ENCODE measurements at places on chromosomes 5 and 9. TPM values are rescaled to one million over a fixed set of nuclear protein-coding genes. Genes with fewer than 3 reads are reported as not detected.

- no peak overlapping the region for H3K4me3 ChIP-seq
- no peaks in the 10 kb centered on the region for H3K27me3 ChIP-seq
- no peak overlapping the region for H3K27ac ChIP-seq
- H3K4me1 ChIP-seq = no peaks in the 10 kb centered on the region
- DNase-seq = no peak
Measured at GRCh38 chr5:12951846-12952245, 992.6 kb downstream of the DNAH5 start.

DNA sequence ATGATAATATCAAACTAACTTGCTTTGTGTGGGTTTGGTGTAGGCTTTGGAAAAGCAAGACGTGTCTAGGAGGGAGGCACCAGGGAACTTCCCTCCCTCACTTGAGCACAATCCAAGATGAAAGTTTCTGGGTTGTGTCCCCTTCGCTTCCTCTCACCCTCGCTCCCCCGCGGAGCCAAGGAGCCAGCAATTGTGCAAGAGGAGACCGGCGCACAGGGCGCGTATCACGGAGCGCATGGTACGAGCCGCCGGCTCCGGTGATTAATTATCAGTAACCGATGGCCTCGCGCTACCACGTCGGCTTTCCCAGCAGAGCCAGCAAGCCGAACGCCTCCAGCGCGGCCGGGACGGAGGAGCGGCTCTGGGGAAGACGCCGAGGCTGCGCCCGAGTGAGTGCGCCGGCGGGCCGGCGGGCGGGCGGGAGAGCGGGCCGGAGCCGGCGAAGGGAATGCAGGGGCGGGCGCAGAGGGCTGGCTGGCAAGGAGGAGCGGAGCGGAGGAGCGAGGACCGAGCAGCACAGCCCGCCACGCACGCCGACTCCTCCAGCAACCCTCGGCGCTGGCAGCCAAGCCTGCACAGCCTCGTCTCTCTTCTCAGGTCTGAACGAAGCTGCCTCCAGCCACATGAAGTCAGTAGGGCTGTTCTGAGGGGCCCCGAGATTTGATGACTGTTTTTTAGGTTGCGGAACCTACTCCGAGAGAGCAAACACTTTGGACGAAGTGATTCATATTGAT, 143.6 kb downstream of the BNC2 start:
- H3K27me3 ChIP-seq = peaks cover 27% of the 10 kb centered on the region
- H3K36me3 ChIP-seq = no peaks in the 10 kb centered on the region
- no peak overlapping the region for H3K4me3 ChIP-seq
- no peak for DNase-seq
- no peak overlapping the region for H3K27ac ChIP-seq
- H3K4me1 ChIP-seq = no peaks in the 10 kb centered on the region

Gene FAM169A
- 2.6 TPM for total RNA-seq

Gene OR13C3
- not detected for total RNA-seq

- no peak for DNase-seq
- no peak overlapping the region for H3K27ac ChIP-seq
- H3K4me1 ChIP-seq = no peaks in the 10 kb centered on the region
- no peaks in the 10 kb centered on the region for H3K36me3 ChIP-seq
- no peak overlapping the region for H3K4me3 ChIP-seq
Measured at GRCh38 chr9:130462685-130463540, 18.2 kb downstream of the ASS1 start.

- no peaks in the 10 kb centered on the region for H3K27me3 ChIP-seq
- H3K4me3 ChIP-seq = no peak overlapping the region
- H3K36me3 ChIP-seq = no peaks in the 10 kb centered on the region
- no peak overlapping the region for H3K27ac ChIP-seq
Measured at GRCh38 chr9:135032041-135032835, 55.2 kb upstream of the OLFM1 start.

DNA sequence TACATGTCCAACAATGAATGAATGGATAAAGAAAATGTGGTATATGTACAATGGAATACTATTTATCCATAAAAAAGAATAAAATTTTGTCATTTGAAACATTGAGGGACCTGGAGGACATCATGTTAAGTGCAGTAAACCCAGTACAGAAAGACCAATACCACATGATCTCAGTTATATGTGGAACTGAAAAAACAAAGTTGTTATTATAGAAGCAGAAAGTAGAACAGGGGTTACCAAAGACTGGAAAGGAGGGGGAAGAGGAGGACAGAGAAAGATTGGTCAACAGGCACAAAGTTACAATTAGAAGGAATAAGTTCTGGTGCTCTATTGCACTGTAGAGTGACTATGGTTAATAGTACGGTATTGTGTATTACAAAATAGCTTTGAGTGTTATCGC, 233.8 kb downstream of the SEMA6A start:
- DNase-seq = no peak
- no peaks in the 10 kb centered on the region for H3K36me3 ChIP-seq
- no peak overlapping the region for H3K27ac ChIP-seq
- no peaks in the 10 kb centered on the region for H3K27me3 ChIP-seq
- no peak overlapping the region for H3K4me3 ChIP-seq

DNA sequence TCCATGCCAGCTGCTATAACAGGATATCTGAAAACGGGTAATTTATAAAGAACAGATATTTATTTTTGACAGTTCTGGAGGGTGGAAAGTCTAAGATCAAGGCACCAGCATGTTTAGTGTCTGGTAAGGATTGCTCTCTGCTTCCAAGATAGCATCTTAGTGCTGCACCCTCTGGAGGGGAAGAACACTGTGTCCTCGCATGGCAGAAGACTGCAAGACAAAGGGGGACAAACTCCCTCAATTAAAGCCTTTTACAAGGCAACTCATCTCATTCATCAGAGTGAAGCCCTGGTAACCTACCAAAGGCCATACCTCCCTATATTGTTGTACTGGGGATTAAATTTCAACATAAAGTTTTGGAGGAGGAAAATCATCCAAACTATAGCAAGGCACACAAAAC, 298.9 kb upstream of the EDIL3 start:
- no peak overlapping the region for H3K27ac ChIP-seq
- no peak for DNase-seq
- H3K4me1 ChIP-seq = no peaks in the 10 kb centered on the region
- no peak overlapping the region for H3K4me3 ChIP-seq
- H3K27me3 ChIP-seq = no peaks in the 10 kb centered on the region

- no peaks in the 10 kb centered on the region for H3K27me3 ChIP-seq
- H3K4me1 ChIP-seq = no peaks in the 10 kb centered on the region
- DNase-seq = no peak
- no peak overlapping the region for H3K27ac ChIP-seq
- no peaks in the 10 kb centered on the region for H3K36me3 ChIP-seq
- no peak overlapping the region for H3K4me3 ChIP-seq
Measured at GRCh38 chr5:43357067-43357466, 43.9 kb upstream of the HMGCS1 start.

DNA sequence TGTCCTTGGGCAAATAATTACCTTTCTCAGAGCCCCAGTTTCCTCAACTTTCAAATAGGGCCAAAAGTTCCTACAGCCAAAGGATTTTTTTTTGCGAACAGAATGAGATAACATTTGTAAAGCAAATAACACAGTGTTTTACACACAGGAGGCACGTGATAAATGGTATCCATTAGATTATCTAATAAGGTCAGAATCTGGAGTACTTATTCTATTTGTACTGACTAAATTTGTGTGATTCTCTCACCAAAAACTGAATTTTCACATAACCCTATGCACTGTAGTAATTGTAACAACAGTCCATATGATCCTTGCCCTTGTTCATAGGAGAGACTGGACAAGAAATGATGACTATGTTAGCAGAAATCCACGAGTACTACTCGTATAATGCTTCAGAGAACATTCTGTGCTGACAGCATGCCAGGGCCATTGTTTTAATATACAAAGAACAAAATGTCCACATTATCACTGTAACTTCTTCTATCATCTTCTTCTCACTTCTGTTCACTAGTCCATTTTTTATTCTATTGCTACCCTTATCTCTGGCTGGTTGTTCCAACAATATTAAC, 13.9 kb upstream of the FEM1C start:
- H3K27me3 ChIP-seq = peaks cover 19% of the 10 kb centered on the region
- no peak overlapping the region for H3K27ac ChIP-seq
- DNase-seq = no peak
- H3K4me1 ChIP-seq = peaks cover 9% of the 10 kb centered on the region
- no peaks in the 10 kb centered on the region for H3K36me3 ChIP-seq
- H3K4me3 ChIP-seq = no peak overlapping the region

DNA sequence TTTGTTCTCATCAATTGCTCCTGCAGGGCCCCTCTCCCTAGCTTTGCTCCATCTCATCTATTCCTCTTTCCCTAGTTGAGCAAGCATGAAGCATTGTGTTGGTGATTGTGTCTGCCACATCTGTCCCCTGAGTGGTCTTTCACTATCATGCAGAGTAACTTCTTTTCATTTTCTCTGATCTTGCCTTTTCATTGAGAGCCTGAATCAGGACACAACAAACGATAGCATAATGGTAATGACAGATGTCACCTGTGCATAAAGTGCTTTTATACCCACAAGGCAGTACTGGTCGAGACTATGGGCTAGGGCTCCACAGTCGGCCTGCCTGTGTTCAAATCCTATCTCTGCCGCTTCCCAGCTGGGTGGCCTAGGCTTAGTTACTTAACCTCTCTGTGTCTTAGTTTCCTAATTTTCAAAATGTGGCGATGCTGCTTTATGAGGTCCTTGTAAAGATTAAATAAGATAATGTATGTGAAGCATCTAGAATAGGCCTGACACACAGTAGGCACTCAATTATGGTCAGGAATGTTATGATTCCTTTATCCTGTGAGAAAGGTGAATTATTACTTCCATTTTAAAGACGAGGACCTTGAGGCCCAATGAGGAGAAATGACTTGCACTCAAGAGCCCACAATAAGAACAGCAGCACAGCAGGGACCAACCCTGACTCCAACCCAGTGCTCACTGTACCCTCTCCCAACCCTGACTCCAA, 137.1 kb upstream of the ZNF618 start:
- no peaks in the 10 kb centered on the region for H3K4me1 ChIP-seq
- peak; percentile 66 for DNase-seq
- no peaks in the 10 kb centered on the region for H3K36me3 ChIP-seq
- H3K27me3 ChIP-seq = no peaks in the 10 kb centered on the region

Gene TOR4A
- total RNA-seq = 11.4 TPM

Gene NR6A1
- total RNA-seq = 2.3 TPM

GRCh38 chr9:11595756-11596155, 983.0 kb upstream of the PTPRD start:
- no peaks in the 10 kb centered on the region for H3K36me3 ChIP-seq
- DNase-seq = no peak
- H3K4me1 ChIP-seq = no peaks in the 10 kb centered on the region
- no peak overlapping the region for H3K4me3 ChIP-seq

GRCh38 chr9:81609782-81610739, 79.3 kb downstream of the TLE1 start:
- no peaks in the 10 kb centered on the region for H3K27me3 ChIP-seq
- H3K4me1 ChIP-seq = no peaks in the 10 kb centered on the region
- H3K27ac ChIP-seq = no peak overlapping the region
- no peak overlapping the region for H3K4me3 ChIP-seq

Gene PLEKHG4B
- not detected for total RNA-seq

DNA sequence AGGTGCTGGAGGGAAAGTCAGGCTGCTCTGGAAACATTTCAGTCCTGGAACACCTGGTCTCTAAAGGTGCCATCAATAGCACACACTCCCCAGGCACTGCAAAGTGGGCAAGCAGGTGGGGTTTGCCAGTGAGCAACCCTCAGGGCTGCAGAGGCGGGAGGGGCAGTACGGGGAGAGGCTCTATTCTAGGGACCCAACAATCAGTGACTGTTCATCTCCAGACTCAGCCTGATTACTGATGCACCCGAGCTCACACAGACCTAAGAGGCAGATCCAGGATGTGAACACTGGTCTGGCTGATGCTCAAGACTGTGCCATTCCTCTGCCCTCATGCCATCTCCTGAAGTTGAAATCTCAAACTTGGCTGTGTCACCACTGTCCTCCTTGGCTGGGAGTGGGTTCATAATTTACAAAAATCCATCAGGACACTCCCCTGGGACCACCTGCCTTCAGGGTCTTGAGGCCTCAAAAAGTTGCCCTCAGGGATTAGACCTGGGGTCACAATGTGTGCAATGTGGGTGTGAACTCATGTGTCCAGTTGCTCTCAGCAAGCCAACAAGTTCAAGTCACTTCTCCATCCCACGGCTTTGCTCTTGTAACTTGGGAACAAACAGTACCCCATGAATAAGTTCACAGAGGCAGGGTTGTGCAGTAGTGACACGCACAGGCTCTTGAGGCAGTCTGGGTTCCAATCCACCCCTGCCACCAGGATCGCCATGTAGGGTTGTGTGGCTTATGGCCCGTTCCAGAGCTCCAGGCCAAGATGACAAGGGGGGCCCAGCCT, 19.9 kb upstream of the KCNMB1 start:
- H3K4me3 ChIP-seq = no peak overlapping the region
- DNase-seq = no peak
- H3K36me3 ChIP-seq = no peaks in the 10 kb centered on the region
- H3K27me3 ChIP-seq = peaks cover 18% of the 10 kb centered on the region

Gene CARTPT
- total RNA-seq = not detected

Gene NKD2
- 3.3 TPM for total RNA-seq

- DNase-seq = no peak
- H3K27me3 ChIP-seq = no peaks in the 10 kb centered on the region
- H3K4me1 ChIP-seq = no peaks in the 10 kb centered on the region
- no peak overlapping the region for H3K4me3 ChIP-seq
- H3K27ac ChIP-seq = no peak overlapping the region
Measured at GRCh38 chr5:120449501-120449900, 14.6 kb upstream of the PRR16 start.

DNA sequence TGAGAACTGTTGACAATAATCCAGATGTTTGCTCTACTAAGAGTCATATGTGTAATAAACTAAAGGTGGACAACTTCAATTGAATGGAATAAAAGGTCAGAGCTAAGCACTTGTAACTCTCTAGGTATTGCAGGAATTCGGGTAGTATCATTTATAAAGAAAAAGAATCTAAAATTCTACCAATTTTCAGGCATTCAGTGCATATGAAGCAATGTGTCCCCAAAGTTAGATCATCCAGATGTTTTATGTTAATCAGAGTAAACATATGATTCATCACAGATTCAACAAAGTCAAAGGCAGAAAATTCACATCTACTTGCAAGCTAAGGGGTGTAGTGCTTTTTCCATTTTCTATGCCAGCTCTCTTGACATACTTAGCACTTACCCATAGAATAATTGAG, 477.1 kb downstream of the PDE4D start:
- H3K4me3 ChIP-seq = no peak overlapping the region
- DNase-seq = no peak
- H3K4me1 ChIP-seq = no peaks in the 10 kb centered on the region
- no peaks in the 10 kb centered on the region for H3K36me3 ChIP-seq

DNA sequence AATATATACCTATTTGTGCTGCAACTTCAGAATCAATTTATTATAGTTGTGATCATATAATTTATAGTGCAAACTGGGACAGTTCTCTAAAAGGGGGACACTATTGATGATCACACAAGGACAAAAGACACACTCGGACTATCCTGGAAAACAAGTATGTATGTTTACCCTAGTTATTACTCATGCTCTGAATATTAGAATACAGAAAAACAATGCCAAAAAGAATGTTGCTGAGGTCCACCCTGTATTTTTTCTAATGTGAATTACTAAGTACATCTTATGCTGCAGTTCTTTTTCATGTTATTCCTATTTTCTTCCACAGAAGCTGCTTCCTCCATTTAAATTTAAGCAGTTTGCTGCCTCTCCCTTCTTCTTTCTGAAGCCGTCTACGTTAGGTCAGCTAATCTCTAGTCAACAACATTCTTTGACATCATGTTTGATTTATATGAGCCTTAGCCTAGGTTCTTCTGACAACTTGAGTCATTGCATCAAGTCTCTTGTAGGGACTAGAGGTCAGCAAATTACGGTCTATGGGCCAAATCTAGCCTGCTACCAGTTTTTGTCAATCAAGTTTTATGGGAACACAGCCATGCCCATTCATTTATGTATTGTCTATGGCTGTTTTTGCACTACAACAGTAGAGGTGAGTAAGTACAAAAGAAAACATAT, 40.1 kb upstream of the PPP3R2 start:
- H3K4me1 ChIP-seq = no peaks in the 10 kb centered on the region
- H3K36me3 ChIP-seq = no peaks in the 10 kb centered on the region
- H3K27ac ChIP-seq = no peak overlapping the region
- DNase-seq = no peak

Gene TRPM6
- total RNA-seq = not detected

Gene AK6
- 67.0 TPM for total RNA-seq

Data from activated CD4-positive, alpha-beta T cell treated with anti-CD3 and anti-CD28 coated beads, Interleukin-2, amount 10 ng/mL, durations not matched to agents 24 days and 14 days (primary cell).